Type B pancreatic cell (in vitro differentiated cells): ENCODE measurements at places on chromosomes 4 and X. TPM values are rescaled to one million over a fixed set of nuclear protein-coding genes. Genes with fewer than 3 reads are reported as not detected.

NAA10 gene
- 73.8 and 82.7 TPM in 2 replicates for total RNA-seq

ANKRD50 gene
- total RNA-seq: 18.6 and 31.4 TPM in 2 replicates

DCLK2 gene
- 4.8 and 24.9 TPM in 2 replicates for total RNA-seq

AWAT2 gene
- not detected in 2 replicates for total RNA-seq

BEX2 gene
- 24.3 and 39.4 TPM in 2 replicates for total RNA-seq

HMGB3 gene
- total RNA-seq: 108 and 130 TPM in 2 replicates

SLC10A4 gene
- 0.99 and 2.8 TPM in 2 replicates for total RNA-seq

GRCh38 chrX:154731881-154732280 lies 19.0 kb downstream of the GAB3 start:
- no peak for DNase-seq

DNA sequence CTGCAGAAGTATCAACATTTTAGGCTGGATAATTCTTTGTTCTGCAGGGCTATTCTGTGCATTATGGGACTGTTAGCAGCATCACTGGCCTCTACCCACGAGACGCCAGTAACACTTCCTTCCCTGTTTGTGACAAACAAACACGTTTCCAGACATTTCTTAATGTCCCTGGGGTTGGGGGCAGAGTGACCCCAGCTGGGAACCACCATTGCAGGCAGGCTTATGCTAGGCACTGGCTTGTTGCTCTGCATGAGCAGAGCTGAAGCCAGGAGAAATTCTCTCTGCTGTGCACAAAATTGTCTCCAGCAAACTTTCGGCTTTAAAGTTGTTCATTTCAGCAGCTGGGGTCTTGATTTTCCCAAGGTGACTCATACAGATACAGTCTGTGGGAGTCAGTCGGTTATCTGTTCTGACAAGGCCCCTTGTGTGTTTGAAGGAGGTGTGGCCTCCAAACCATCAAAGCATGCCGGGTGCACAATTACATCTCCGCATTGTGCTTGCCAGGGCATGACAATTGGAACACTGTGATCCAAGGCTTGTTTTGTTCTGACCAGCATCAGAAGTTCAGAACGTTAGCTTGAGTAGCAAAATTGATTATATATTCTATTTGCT lies 156.4 kb upstream of the BOD1L1 start:
- no peak for DNase-seq

- no peak for DNase-seq
Measured at GRCh38 chr4:98245226-98245625, 16.0 kb upstream of the RAP1GDS1 start.

DNA sequence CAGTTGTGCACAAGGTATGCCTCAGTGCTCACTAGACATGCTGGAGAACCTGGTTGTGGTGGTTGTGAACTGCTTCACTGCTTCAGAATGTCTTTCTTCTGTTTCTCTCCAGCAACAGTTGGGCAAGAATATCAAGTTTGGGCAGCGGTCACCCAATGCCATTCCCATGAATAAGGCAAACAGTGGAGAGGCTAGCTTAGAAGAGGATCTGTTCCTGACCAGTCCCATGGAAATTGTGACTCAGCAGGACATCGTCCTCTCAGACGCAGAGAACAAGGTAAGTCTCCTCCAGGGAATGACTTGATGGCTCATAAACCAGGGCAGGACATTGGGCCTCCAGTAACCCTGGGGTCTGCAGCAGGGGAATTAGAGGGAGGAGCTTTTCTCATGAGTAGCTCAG lies 79.9 kb downstream of the AASDH start:
- DNase-seq: no peak

DNA sequence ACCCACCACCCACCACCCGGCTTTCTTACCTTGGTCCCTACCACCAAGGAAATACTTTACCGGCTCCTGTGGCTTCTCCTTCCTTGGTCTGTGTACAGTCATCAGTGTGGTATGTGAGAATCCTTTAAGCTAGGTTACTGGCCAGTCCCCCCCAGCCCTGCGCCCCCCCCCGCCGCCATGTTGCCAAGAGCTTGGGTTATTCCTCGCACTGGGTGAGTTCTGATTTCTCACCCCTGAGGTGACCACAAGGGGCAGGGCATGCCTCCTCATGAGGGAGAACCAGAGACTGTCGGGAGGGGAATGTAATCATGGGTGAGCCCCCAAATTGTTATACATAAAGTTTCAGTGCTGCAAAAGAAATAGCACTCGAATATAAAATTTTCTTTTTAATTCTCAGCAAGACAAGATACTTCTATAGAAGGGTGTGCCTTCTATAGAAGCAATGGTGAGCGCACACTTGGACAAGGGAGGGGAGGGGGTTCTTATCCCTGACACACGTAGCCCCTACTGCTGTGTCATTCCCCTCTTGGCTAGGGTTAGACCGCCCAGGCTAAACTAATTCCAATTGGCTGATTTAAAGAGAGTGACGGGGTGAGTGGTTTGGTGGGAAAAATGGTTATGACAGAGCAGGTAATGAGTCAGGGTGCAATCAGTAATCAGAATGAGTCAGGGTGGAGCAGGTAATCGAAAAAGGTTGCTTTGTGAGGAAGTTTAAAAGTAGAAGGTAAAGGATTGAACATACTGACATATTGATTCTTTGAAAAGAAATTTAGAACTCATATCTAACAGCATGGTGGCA lies 133.2 kb downstream of the KDM6A start:
- no peak for DNase-seq

DNA sequence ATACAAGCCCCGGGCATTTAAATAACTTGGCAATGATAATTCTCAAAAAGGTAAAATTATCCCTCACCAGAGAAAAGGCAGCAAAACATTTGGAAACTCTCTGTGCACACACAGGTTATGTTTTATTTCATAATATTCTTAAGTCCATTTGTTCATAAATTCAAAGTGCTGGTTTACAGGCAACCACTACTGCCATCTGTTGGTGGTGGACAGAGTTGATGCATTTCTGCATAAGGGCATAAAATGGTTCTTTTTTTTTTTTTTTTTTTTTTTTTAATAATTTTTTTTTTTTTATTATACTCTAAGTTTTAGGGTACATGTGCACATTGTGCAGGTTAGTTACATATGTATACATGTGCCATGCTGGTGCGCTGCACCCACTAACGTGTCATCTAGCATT lies 31.5 kb upstream of the IL21 start:
- no peak for DNase-seq

- DNase-seq: no peak
Measured at GRCh38 chrX:48786341-48786800, at the start of gene GATA1. TSS of gene GATA1 (plus strand) at chrX:48786590. CDS start at chrX:48791110, 4,520 bp downstream.

GRCh38 chrX:153379971-153380581 lies 21.1 kb downstream of the PNMA6E start:
- no peak for DNase-seq

DNA sequence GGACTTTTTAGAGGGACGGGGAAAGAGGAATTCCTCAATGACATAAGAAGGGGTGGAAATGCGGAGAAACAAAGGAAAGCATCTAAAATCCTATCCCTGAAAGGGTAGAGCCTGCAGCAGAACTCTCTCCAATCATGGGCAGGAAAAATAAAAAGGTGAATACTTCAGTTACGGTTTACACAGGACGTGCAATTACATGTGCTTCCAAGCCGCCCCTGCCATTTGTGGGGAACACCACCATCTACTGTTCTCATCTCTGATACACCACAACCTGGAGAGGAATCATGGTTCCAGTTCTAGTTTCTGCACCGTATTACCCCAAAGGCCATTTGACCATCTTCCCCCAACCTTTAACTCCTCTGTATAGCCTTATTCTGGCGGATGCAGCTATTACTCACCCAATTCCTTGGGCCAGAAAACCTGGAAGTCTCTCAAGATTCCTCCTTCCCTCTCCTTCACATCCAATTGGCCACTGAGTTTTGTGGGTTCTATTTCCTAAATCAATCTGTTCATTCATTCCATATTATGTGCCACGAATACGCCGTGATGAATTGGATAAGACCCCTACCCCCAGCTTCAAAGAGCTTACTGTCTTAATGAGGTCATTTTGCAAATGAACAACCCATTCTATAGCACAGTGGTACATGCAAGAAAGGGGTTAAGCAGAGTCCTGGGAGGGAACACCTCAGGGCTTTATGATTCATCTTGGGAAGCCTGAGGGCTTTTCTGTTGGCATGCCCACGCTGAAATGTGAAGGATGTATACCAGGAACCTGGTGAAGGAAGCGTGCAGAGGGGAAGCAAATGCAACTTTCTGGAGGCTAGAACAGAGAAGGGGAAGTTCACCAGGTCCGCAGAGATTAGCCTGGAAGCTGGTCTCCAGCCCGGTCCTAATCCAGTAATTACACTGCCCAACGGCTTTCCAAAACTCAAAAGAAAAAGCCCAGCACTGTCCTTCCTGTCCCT lies 1.4 kb upstream of the MSL3 start:
- DNase-seq: no peak

GRCh38 chrX:51795136-51795535 lies 51.9 kb downstream of the GSPT2 start:
- DNase-seq: no peak

GRCh38 chr4:68905598-68905938 lies 46.0 kb downstream of the UGT2A3 start:
- no peak for DNase-seq

- no peak for DNase-seq
Measured at GRCh38 chrX:132330156-132330729, 111.0 kb upstream of the RAP2C start.

GRCh38 chr4:152264106-152264505 lies 271.8 kb downstream of the FBXW7 start:
- DNase-seq: no peak

DNA sequence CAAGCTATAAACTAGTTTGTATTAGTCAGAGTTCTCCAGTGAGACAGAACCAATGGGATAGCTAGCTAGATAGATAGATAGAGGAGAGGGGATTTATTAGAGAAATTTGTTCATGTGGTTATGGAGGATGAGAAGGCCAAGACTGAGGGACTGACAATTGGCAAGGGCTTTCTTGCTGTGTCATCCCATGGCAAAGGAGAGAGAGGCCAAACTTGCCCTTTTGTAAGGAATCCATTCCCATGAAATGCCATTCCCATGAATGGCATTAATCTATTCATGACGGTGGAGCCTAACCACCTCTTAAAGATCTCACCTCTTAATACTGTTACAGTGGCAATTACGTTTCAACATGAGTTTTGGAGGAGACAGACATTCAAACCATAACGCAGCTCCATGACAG lies 58.1 kb downstream of the LINC00632 start:
- DNase-seq: no peak

DNA sequence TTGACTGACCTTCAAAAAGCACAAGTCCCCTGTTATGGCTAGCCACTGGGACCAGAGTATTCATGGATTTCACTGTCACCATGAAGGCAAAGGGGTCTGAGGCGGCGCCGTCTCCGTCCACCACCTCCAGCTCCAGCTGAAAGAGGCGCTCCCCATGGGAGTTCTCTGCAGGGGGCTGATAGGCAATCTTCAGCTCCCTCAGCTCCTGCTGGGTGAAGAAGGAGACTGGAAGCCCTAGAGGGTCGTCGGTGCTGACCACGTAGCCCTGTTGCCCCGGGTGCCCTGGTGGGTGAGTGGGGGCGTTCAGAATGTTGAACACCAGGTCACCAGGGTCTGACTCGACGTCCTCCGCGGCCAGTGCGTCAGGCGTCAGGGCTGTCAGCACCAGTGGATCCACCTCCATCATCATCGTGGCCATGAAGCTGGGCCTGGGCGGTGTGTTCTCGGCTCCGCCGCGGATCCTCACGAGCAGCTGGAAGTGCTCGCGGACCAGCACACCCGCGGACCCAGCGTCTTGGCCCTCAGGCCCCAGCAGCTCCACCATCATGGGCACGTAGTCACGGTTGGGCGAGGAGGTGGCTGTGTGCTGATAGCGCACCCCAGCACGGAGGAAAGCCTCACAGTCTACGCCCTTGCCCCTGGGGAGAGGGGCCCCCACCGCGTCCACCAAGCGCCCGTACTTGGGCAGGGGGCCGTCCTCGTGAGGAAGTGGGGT lies 987 bp downstream of the FREM3 start:
- DNase-seq: no peak

DNA sequence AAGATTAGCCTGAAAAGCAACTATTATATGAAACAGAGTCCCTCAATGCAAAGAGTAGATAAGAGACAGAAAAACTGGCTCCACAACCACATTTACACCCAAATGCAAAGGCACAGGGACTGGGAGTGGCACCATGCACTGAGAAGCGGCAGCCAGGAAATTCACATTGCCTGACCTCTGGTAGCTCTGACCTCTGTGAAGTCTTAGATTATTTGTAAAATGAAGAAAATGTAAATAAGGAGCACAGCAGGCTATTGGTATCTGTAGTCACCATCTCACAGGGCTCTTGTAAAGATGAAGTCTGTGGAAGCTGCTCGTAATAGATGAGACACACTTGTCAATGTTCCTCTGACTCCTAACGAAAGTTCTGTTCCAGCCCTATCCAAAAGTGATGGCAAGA lies 69.7 kb downstream of the FAT1 start:
- no peak for DNase-seq

GRCh38 chrX:70088751-70089150 lies 26.5 kb downstream of the OTUD6A start:
- no peak for DNase-seq

DNA sequence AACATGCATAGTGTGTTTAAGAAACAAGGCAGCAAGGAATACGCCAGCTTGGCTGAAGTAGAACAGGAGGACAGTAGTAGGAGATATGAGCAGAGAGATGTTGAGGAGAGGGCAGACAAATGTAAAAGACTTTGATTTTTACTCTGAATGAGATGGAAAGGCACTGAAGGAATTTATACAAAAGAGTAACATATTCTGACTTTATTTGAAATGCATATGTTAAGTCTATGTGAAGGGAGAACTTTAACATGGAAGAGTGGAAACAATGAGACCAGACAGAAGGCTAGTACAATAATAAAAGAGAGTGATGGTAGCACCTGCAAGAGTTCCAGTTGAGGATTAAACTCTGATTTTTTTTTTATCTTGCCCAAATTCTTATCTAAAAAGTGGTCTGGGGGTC lies 176.2 kb upstream of the CENPE start:
- no peak for DNase-seq

GRCh38 chr4:154368060-154368459 lies 123.5 kb downstream of the DCHS2 start:
- no peak for DNase-seq

GRCh38 chr4:159232465-159233106 lies 129.7 kb downstream of the RAPGEF2 start:
- DNase-seq: no peak

- DNase-seq: no peak
Measured at GRCh38 chr4:150096625-150097024, 18.4 kb downstream of the DCLK2 start.

DNA sequence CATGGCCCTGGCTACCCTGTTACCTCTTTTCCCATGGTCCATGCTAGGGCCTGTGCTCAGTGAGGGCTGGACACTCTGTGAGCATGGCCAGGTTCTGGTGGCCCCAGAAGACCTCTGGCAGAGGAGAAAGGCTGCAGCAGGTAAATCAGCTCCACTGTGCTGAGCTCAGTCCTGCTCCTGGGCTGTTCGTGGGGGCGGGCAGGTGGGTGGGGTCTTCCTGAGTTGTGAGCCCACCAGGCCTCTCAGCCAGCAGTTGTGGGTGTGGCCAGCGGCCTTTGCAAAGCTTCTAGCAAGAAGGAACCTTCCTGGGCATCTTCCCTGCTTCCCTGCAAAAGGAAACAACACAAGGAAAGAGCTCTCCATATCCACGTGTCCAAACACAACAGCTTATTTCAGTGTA lies 85.3 kb upstream of the STX18 start:
- DNase-seq: no peak

GRCh38 chr4:184282895-184283654 lies 65.4 kb upstream of the ENPP6 start:
- no peak for DNase-seq
